ENCODE measurements at places on chromosomes 3 and 15.

DNA sequence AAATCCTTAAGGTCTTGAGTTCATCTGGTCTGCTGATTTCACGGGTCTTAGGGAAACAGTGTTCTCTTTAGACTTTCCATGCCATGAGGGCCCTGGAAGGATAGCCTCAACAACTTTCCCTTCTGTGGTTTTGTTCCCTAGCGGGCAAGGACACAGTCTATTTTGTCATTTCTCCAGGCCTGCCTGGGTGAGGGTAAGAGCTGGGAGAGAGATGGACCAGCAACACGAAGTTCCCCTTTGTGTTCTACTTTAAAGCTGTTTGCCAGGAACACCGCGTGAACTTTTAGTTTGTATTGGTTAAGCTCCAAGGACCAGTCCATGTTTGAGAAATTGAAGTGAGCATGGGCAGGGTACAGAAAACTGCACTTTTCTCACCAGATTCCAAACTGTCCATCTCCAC, 20.9 kb downstream of the ST3GAL6 start:
- DNase-seq = no peak

DNA sequence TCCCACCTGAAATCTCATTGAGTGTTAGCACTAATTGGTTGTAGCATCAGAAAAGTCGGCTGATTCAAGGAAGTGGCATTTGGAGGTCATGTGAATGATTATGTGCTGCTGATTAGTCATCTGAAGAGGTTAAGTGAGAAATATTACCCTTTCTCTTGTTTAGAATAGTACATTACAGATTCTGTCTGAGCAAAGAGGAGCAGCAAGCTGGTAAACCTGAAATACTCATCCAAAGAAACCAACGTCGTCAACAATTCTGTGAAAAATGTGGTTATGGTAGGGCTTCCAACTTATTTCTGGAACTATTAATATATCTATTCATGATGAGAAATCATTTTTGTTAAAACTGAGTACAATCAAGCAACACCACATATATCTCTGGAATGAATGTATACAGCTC, 1024.9 kb downstream of the TUSC7 start:
- DNase-seq = no peak

GRCh38 chr15:33218071-33218491, 23.6 kb upstream of the FMN1 start:
- DNase-seq = no peak

GRCh38 chr3:72375237-72376076, 472.8 kb downstream of the SHQ1 start:
- peak; percentile 37 for DNase-seq

DNA sequence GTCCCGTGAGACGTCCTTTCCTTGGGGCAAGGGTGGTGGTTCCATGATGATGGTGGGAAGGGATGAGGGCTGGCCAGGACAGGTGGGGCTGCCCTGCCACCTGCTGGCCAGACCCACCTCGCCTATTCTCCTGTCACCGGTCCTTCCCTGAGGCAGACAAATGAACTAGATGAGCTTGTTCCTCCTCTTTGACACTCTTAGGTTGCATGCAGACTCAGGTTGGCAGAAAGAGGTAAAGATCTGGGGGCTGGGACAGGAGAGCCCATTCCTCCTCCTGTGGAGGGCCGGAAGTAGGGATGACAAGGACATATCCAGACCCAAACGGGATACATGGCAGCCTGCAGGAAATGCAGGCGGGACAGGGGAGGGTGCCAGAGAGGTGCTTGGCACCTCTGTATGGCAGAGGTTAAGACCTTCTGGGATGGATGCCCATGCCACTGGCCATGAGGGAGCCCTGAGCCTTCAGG, 38.6 kb downstream of the ACSBG1 start:
- DNase-seq = peak; percentile 39

DNA sequence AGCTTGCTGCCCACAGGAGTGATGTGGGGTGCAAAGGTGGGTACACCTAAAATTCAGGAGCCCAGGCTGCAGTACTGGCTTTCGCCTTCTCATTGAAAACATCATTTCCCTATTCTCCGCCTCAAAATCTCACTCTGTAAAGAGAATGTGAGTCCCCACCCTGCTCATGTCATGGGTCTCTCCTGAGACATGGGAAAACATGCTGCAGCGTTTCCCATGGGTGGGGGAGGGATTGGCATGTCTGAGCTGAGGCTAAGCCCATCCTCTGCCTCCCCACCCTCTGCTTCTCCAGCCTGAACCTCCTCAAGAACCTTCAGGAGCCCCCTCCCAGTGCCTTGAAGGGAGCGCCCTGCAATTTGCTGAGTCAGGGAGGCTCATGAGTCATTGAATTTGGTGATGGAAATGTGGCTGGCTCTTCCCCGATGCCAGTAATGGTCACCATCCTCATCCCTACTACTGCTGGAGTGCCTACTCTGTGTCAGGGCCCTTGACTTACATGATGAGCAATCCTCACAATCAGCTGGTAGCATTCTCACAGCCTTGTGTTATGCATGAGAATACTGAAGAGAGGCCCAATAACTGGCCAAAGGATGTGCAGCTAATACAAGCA, 28.8 kb downstream of the WNT5A start:
- DNase-seq = no peak

GRCh38 chr3:61537366-61537765, 24.0 kb upstream of the PTPRG start:
- no peak for DNase-seq

DNA sequence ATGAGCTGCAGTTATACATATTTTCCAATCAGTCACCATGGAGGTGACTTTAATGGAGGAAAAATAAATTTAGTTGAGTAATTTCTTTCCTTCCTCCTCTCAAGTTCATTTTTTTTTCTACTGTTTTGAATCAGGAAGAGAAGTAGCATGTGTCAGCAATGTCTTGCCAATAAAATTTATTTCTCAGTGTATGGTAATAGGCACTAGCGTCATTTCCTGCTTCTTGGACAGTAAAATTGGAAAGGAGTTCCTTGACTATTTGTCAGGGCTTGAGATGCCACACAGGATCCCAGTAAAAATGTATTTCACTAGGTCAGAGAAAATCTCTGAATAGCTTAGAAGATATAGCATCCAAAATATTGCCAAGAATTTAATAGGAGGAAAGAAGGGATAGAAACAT, 605.9 kb downstream of the ROBO1 start:
- no peak for DNase-seq

DNA sequence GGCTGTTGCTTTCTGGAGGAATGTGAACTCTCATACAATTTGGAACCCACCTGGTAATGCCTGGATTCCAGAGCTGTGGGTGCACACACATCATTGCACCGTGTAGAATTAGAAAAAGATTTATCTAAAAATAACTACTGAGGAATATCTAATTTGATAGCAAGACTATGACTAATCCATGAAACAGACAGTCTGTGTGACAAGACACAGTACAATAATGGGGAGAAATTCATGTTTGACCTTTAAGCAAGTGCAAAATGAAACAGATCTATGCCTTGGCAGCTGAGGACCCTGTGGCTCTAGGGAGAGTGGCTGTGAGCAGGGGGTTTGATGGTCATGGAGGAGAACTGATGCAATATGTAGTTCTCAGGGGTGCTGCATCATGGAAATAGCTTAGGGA, 7.9 kb upstream of the DOCK3 start:
- DNase-seq = no peak

DNA sequence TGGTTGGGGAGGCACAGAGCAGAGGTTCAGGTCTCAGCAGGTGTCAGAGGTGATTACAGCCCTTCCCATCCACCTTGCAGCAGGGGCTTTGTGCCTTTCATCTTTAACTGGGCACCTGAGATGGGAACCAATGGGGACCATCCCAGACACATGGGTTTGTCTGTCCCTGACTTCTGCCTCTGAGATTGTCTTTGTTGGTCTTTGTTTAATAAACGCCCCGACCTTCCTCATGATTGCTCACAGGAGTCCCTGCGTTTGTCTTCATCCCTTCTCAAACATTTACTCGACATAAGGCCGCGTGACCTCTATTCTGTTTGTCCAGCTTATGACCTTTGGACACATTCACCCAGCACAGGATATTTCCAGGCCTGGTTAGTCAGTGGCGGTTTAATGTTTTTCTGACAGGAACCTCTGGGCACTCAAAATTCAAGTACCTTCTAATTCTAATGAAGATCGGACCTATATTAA, 5.9 kb downstream of the ZSCAN2 start:
- no peak for DNase-seq

DNA sequence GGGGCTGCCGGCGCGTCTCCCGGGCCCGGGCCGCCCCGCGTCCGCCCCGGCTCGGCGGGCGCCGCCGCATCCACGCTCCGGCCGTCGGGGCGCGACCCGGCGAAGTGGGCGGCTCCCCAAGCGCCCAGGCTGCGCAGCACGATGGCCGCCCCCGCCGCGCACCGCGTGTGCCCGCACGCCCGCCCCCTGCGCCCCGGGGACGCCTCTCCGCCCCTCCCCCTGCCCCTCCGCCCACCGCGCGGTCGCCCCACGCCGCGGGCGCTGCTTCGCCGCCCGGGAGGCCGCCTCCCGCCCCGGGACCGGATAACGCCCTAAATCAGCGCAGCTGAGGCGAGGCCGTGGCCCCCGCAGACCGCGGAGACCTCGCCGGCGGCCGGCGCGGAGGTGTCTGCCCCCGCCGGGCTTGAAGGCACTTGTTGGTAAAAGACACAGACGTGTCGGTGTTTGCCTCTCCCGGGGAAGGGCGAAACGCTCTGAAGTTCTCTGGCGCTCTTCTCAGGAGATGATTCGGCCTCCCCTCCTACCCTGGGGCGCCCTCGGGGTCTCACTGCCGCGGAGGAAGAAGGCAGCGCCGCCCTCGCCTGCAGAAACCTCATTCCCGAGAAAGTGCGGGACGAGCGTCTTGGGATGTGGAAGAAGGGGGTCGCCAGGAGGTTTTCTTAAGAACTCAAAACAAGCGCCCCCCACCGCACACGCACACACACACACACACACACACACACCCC, at the start of gene BNC1:
Gene BNC1 (minus strand): TSS at position 106 of the 725 bp plus-strand sequence. CDS start 36 bp downstream, at position 70.
- no peak for DNase-seq

DNA sequence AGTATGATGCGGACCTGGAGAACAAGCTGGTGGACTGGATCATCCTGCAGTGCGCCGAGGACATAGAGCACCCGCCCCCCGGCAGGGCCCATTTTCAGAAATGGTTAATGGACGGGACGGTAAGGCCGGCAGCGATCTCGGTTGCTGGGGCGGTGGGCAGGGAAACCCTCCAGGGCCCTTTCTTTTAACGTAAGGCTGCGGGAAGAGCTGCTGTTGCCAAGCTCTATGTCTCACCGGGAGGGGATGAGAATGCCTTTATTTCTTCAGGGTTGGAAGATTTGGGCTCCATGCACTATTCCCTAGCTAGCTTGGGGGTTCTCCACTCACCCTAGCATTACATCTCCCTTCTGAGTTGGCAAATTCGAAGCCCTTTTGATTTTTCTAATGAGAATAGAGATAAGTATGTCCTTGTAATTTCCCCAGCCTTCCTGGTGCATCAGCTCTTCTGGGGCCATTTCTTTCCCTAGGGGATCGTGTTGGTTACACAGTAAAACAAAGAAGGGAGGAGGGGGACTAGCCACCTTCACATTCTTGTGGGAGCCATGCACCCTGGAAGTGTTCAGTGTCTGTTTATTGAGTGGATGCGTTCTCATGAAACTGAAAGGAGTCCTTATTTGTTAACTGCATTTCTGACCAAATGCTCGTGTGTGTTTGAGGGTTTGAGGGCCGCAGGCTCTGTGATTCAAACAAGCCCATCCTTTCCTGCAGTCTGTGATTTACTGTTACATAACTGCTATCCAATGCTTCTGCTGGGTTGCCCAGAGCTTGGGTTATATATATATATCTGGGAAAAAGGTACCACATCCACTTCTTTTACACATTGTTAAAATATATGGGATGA, 982 bp downstream of the TAGLN3 start:
- DNase-seq = no peak

DNA sequence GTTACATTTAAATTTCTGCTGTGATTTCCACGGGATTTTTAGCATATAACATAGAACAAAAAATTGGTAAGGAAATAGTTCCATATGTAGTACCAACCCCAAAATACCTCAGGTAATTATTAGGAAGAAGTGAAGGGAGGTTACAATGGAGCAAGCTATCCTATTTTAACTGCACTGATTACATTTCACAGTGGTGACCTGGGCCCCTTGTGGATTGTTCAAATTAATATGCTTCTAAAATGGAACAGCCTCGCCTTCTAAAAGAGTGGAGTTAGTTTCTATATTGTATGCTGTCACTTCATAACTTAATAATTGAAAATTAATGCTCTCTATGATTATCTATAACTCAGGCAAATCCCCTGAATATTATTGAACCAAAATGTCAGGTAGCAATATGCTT, 651.7 kb upstream of the GBE1 start:
- no peak for DNase-seq

DNA sequence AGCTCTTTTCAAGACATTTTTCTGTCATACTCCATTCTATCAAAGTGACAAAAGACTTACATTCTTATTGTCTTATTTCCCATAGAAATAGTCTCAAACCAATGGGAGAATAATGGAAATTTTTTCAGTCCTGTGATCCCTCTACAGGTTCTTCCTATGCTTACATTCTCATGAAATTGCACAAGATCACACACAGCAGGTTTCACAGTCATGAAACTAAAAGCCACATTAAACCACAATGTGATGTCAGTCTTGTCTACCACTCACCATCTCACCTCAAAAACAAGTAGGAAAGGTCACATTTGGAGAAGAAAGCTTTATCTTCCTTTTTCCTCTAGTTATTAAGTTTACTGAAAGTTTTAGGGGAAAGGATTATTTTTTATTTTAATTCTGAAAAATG, 161.0 kb upstream of the RORA start:
- DNase-seq = no peak

DNA sequence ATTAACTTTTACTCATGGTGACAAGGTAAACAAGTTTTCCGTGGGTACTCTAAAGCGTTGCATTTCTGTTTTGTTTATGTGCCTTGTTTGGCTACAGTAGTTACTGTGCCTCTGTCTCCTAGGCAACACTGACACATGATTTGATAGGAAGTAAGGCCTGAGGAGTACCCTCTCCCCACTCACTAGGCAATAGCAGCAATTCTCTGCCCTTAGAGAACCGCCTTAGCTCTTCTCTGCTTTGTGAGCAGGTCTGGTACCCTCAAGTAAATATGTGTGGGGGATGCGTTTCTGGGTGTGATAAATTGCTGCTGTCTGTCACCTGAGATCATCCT, at the start of gene IL5RA:
Gene IL5RA (minus strand): TSS at position 76 of the 332 bp plus-strand sequence. CDS start 5,390 bp downstream, outside the sequence.
- no peak for DNase-seq

DNA sequence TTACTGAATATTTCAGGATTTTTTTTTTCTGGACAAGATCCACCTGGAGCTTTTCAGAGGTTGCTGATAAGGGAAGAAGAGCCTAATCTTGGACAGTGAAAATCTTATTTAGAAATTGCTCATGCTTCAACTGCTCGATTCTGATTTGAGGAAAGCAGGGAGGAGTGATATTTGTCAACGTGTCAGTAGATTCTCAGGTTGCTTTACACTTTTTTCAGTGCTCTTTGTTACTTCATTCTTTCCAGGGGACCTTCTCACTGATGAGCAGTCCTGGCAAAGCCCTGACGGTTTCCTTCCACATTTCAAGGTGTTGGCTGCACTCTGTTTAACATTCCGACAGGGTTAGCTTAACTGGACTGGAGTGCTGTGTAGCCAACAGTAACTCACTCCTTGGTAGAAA, 24.1 kb upstream of the RARB start:
- no peak for DNase-seq

- DNase-seq = no peak
These were observed 26.4 kb downstream of the EFCC1 start for GRCh38 chr3:129027544-129027880.

- DNase-seq = peak; percentile 14
These were observed 10.0 kb downstream of the EIF2B5 start for GRCh38 chr3:184145111-184145524.

Measured in stimulated activated CD4-positive, alpha-beta T cell treated with anti-CD3 and anti-CD28 coated beads, Interleukin-12 subunit alpha, Interleukin-12 subunit beta, amount 100 ng/mL, for 4 hours (primary cell).